ENCODE measurements at places on chromosomes 2 and 18.
A peak's percentile ranks its signal among the peaks of the same experiment; 100 is the strongest.

DNA sequence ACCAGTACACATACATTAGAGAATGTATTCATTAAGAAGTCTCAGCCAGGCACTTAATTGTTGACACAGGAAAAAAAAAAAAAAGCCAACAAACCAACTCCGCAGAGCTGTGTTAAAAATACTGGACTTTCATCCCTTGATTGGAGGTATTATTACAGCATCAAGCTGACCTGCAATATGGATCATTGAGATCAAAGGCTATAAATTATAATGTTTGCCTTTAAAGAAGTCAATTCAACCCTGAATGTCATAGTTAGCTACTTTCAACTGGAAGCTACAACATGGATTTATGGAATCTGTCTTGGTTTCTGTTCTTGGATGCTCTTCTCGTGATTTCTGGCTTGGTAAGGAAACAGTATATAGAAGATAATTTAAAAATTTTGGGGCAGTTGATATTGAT, at the start of gene MEP1B:
Gene MEP1B, plus strand, starts transcription at position 250 of the 400 bp plus-strand sequence. Its CDS starts 32 bp downstream, at position 282.
- DNase-seq: no peak

DNA sequence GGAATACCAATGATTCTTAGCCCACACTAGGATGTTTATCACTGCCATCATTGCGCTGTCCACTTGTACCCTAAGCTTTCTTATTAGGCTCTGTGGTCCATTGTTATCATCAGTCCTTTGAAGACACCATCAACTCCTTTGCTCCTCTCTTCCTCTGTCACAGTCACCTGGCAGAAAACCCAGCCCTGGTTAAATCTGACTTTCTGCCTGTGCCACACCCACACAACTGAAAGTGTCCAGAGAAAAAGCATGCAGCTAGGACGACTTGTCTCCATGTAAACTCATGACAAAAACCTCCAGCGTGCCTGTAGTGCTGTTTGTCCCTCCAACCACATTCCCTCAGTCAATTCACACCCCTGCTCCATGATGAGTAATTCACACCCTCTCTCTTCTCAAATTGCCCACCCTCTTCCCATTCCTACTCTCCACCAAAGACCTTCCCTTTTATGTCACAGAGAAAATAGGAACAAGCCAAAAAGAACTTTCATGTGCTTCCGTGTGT, 297.4 kb upstream of the MGAT5 start:
- no peak for DNase-seq

DNA sequence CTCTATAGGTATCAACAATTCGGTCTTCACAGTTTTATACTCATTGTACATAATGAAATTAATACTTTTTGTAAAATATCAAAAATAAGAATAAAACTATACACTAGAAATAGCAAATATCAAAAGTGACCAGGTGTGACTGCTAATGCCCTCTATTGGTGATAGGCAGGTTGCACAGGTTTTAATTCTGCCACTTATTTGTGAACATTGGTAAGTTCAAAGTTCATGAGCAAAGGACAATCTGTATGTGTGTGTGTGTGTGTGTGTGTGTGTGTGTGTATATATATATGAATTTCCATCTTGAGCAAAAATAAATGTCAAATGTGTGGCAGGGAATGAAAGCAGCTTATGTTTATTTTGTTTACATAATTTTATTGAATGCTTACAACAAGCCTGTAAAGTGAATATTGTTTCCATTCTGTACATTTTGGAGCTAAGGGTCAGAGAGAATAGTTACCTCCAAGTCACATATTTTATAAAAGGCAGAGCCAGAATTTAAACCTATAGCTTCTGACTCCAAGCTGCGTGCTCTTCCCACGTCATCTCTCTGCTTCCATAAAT, 537.4 kb downstream of the CPS1 start:
- peak; percentile 16 for DNase-seq

GRCh38 chr2:11568436-11568835, 34.6 kb downstream of the GREB1 start:
- no peak for DNase-seq

- DNase-seq: no peak
These were observed 93.3 kb downstream of the HS1BP3 start for GRCh38 chr2:20557635-20558034.

DNA sequence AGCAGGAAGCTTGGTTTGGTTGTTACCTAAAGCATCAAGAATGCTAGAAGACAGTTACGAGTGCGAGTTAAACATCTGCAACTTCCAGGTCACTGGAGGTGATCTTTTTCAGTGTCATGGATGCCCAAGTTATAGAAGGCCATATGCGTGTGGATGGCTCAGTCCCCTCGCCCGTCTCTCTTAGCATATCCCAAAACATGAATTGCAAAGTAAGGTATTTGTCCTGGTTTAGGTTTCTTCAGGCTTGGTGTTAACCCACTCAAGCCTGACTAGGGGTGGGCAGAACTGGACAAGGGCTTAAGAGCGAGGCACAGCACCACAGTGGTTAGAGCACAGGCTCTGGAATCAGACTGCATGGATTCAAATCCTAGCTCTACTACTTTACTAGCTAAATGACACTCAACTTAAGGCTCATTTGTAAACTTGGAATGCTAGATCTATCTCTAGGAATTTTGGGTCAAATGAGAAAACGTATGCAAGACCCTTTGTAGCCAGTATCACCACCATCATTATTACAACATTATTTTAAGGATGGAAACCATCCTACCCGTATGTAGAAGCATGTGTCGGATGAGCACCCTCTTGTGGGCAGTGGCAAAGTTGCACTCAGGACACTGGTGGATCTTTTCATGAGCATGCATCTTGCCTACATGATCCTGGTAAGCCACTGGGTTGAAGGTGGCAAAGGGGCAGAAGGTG, 11.2 kb downstream of the ZNF142 start:
- DNase-seq: peak; percentile 73

DNA sequence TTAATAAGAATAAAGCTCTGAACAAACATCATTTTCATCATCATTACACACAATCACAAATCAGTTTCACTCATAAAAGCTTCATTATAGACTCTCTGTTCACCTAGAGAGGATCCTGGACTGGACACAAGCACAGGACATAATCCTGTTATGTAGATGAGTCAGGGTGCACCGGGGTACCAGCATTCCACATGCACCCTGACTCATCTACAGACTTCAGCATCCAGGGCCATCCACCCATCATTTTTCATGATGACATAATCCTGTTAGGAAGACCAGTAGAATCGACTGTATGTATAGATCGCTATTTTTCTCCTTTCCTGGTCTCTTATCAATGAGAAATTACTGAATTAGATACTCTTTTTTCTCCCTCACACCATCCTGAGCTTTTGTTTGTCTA, 73.7 kb upstream of the PIK3C3 start:
- peak; percentile 86 for DNase-seq

- DNase-seq: peak; percentile 76
These were observed 275.7 kb upstream of the FN1 start for GRCh38 chr2:215711471-215712034.

GRCh38 chr2:176457481-176457880, 188.2 kb downstream of the MTX2 start:
- no peak for DNase-seq

DNA sequence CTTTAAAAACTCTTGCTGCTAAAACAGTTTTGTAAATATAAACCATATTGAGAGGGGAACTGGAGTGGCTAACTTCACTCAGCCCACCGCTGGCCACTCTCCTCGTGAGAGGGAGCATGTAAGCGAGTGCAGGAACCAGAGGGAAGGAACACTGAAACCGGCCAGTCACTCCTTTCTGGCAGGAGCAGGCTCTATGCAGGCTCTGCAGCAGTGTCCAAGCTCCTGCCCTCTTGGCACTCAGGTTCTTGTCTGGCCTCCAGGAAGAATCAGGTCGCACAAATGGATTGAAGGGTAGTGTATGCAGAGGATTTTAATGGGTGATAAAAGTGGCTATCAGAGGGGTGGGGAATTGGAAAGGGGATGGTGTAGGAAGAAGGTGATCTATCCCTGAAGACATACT, 157.7 kb downstream of the TMX3 start:
- no peak for DNase-seq

GRCh38 chr2:191699341-191699945, 21.5 kb downstream of the NABP1 start:
- no peak for DNase-seq

DNA sequence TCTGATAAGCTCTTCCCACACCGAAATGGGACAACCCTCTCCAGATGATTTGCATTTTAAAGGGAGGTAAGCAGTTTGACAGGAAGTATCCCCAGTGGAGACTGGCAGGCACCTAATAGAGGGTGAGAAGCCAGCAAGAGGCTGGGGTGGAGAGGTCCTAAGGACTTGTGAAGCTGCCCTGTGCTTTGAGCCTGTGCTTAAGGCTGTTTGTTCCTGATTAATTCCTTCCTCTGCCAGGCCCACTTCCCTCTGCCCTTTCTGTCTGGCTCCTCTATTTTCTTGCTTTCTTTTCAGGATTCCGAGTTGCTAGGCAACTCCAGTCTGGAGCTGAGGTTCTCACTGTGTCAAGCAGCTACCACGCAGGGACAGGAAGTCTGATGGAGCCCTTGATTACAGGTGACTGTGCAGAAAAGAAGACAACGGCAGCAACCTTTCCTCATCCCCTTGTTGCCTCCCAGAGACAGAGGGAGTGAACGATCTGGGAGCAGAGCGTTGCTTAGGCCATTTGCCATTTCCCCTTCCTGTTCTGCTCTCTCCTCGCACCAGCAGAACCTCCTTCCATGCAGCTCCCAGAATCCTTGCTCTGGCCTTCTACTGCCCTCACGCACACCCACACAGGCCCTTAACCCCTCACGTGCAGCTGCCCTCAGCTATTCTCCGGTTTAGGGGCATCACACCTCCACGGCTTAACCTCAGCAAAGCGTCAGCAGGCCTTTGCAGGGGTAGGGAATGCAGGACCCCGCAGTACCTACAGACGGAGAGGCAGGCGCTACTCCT, 103.6 kb upstream of the CELF4 start:
- no peak for DNase-seq

- no peak for DNase-seq
These were observed 116.8 kb upstream of the FSHR start for GRCh38 chr2:49271060-49271606.

- no peak for DNase-seq
These were observed 460.8 kb upstream of the CDH20 start for GRCh38 chr18:60872434-60872833.

GRCh38 chr18:3879114-3879835, 429.3 kb downstream of the TGIF1 start:
- DNase-seq: no peak

- no peak for DNase-seq
These were observed 7.2 kb downstream of the SLC66A2 start for GRCh38 chr18:79944126-79944731.

GRCh38 chr2:104944495-104944894, 90.6 kb downstream of the POU3F3 start:
- peak; percentile 13 for DNase-seq

DNA sequence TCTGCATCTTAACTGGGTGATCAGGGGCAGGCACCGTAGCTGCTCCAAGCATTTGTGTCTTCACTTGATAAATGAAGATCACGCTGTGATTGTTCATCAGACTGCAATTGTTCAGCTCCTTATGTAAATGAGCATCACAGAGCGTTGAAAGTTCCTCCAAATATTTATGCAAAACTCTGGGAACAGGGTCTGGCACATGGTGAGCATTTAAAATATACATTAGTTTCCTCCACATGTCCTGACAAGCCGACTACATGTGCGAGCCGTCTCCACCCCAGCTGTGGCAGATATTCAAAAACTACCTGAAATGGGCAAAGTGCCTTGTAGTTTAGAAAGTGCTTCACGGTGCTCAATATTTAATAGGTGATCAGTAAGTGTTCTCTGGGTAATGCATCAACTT, 175.1 kb upstream of the ID2 start:
- no peak for DNase-seq

GRCh38 chr2:68062680-68063387, at the start of gene C1D:
TSS of gene C1D (minus strand) at chr2:68063004. CDS start at chr2:68047310, 15,694 bp downstream.
- DNase-seq: peak; percentile 91

DNA sequence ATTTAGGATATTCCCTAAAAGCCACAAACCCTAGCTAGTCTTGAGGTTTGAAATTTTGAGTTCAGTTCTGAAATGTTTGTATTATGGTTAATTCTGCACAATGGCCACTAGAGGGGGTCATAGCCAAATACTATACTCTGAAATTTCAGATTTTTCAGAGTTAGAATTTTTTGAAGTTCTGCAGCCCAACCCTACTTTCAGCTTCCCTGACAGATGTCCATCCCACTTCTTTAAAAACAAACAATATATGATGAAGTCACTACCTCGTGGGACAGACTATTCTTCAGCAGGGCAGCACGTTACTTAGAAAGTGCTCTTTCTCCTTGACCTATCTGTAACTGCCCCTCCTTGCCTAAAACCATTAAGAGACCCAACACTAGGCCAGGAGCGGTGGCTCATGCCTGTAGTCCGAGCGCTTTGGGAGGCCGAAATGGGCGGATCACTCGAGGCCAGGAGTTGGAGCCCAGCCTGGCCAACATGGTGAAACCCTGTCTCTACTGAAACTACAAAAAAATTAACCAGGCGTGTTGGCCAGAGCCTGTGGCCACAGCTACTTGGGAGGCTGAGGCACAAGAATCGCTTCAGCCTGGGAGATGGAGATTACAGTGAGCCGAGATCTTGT, 48.2 kb upstream of the PAPOLG start:
- DNase-seq: peak; percentile 31

DNA sequence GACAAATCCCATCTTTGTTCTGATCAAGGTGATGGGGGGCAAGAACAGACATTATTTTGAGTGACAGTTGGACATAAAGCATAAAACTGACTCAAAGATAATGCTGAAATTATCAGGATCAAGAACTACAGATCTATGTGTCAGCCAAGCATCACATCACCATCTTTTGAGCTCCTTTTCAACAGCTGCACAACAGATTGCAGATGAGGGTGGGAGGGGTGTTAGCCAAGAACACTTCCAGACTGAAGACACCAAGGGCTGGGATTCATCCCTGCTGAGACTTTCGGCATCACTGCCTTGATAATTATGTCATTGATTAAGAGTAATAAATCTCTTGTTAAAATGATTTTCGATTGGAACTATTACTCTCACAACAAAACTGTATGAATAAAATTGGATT, 191.5 kb upstream of the NETO1 start:
- no peak for DNase-seq

DNA sequence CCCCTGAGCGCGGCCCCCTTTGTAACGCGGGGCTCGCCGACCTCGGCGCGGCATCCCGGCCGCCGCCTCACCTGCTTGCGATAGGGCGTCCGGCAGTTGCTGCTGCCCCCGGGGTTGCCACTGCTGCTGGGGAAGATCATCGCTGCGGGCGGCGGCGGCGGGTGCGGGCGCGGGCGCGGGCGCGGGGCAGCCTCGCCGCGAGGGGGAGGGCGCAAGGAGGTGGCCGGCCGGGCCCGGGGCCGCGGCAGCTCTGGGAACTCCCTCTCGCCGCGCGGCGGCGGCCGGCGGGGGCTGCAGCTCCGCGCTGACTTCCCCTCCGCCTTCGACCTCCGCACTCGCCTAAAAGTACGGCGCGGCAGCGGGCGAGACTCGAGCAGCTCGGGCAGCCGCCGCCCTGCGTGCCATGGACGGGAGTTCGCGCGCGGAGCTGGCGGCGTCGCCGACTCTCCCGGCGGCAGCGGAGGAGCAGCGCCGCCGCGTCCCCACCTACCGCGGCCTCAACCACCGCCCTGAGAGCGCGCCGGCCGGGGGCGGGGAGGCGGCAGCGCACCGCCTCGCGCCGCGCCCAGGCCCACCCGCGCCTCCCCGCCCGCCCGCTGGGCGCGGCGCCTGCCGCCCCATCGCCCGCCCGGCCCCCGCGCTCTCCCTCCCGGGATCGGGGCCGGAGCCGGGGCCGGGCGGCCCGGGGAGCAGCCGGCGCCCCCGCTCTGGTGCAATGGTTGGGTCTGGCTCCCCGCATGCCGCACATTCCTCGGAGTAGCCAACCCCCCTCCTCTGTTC, 86.0 kb downstream of the RBMS1 start:
- peak; percentile 80 for DNase-seq

- no peak for DNase-seq
These were observed 101.3 kb upstream of the ITGB6 start for GRCh38 chr2:160301420-160301819.
